ENCODE measurements at places on chromosomes 11 and 22.
A peak's percentile ranks its signal among the peaks of the same experiment; 100 is the strongest.

GRCh38 chr11:86869966-86870570, 69.7 kb downstream of the PRSS23 start:
- DNase-seq: peak; percentile 52

GRCh38 chr22:23609983-23610781, 21.9 kb downstream of the DRICH1 start:
- DNase-seq: no peak

DNA sequence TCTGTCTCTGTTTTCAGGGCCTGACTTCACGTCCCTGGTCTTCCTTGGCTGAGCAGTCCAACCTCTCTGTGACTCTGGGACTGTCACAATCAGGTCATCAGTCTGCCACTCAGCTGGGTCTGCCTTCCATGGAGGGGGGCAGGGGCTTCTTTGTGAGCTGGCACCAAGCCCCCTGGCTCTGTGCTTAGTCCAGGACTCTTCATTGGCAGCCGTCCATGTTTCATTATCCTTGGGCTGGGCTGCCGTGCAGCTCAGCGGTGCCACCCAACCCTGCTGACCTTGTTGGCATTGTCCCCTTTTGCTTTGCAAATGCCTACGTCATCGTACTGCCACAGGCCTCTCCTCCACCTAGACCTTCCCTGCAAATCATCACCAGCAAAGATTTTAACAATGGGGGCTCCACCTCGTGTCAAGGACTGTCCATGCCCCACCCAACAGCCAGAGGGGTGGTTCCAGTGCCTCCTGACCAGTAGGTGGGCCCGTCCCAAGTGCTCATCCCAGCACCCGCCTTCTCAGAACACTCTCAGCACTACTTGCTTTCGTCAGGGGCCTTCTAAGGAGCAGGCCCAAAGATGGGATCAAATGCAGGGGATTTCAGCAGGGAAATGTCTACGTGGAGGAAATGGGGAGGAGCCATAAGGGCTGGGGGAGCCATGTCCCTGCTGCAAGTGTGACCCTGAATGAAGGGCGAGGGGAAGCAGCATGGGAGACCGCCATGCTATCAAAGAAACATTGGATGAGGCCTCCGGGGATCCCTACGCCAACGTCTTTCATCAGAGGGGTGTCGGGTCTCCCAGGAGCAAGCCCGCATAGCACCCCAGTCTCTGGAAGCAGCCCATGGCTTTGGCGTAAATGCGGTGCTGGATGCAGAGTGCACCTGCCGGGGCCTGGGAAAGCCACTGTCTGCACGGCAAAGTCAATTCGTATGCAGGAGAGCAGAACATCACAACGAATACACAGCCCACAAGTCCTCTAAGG, 18.2 kb downstream of the KRTAP5-6 start:
- no peak for DNase-seq

- DNase-seq: no peak
Observed at GRCh38 chr11:118274186-118274585, 10.1 kb upstream of the MPZL2 start.

DNA sequence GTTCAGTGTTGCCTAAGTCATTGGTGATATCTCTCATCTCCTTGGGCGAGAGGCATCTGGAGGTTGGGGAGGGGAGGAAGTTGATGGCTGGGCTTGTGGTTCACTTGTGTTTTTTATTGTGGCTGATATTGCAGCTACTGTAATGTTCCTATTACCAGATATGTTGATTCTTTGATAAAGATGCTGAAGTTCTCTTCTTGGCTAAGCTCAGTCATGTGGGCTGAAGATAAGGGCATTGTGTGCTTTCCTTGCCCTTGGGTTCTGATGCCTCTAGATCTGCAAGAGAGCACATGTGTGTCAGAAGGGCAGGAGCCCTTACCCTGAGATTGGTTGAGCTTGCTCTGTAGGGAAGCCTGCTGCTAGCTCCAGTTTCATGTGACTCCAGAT, 12.0 kb downstream of the STX3 start:
- DNase-seq: no peak

- no peak for DNase-seq
Observed at GRCh38 chr22:20970939-20971657, 4.0 kb downstream of the AIFM3 start.

DNA sequence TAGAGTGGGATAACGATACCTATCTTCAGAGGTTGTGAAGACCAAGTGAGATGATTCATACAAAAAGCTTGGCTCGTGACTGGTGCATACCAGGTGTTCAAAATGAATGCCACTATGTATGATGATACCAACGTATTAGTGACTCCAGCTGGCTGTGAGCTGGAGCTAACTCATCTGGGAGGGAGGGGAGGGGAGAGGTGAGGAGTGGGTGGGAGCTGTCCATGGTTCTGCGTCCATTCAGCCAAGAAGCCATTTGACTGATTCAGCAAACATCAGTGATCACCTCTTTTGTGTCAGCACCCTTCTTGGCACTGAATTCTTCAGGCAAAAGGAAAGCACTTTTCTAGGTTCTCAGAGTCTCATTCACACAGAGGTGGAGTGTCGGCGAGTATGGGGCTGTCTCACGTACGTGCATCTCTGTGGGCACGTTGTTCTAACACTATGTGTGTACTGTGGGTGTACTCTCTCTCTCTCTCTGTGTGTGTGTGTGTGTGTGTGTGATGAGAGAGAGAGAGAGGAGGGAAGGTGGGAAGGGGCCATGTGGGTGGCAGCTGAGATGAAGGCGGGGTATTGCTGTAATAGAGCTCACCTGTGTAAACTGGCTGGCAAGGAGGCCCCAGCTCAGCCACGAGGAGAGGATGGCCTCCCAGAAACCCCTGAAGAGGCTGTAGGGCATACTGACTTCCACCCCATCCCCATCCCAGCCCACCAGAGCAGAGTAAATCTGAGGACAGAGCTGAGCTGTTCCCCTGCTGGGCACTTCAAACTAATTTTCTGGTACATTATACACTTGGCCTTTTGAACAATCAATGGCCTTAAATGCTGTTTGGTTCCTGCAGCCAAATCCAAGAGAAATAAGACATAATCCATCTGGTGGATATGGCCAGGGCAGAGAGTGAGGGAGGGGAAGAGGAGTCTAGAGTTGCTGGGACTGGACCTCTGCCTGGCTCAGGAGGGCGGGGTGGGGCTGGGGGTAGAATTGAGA, 96.1 kb upstream of the THY1 start:
- peak; percentile 11 for DNase-seq

GRCh38 chr22:44822534-44822933, 70.2 kb downstream of the ARHGAP8 start:
- no peak for DNase-seq

GRCh38 chr22:22943521-22944267, 56.1 kb downstream of the IGLL5 start:
- no peak for DNase-seq

DNA sequence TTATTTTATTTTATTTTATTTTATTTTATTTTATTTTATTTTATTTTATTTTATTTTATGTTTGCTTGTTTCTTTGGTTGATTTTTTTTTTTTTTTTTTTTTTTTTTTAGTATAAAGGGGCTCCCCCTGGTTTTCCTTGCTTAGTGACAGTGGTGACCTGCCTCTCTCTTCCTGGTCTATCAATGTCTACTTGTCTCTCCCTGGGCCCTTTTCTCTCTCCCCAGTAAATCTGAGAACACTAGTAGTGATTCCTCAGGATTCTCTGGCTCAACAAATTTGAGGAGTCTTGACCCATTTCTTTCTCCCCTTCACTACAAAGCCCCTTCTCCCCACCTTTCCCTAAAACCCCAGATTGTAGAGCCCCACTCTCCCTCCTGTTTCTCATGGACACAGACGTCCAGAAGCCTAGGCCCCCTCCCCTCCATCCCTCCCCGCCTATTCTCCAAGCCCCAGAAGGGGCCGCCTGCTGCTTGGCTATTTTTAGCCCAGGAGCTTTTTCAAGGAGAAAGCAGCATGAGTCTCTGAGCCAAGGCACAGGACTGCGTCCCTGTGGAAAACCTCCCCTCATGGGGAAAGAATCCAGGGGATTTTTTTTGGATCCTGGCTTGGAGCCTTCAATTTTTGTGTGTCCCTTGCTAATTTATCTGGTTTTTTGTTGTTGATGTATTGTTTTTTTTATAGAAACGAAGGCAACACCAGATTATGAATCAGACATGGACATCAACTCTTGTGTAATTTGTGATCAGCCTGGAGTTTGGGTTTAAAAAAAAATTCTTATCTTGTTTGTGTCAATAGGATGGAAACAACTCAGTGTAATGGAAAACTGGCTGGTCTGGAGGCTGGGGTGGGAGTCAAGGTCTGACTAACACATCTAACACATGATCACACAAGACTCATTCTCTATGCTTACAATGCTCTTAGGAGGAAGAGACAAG, 17.5 kb upstream of the ACCSL start:
- no peak for DNase-seq

GRCh38 chr11:81246941-81247340, 1486.7 kb downstream of the FAM181B start:
- no peak for DNase-seq

DNA sequence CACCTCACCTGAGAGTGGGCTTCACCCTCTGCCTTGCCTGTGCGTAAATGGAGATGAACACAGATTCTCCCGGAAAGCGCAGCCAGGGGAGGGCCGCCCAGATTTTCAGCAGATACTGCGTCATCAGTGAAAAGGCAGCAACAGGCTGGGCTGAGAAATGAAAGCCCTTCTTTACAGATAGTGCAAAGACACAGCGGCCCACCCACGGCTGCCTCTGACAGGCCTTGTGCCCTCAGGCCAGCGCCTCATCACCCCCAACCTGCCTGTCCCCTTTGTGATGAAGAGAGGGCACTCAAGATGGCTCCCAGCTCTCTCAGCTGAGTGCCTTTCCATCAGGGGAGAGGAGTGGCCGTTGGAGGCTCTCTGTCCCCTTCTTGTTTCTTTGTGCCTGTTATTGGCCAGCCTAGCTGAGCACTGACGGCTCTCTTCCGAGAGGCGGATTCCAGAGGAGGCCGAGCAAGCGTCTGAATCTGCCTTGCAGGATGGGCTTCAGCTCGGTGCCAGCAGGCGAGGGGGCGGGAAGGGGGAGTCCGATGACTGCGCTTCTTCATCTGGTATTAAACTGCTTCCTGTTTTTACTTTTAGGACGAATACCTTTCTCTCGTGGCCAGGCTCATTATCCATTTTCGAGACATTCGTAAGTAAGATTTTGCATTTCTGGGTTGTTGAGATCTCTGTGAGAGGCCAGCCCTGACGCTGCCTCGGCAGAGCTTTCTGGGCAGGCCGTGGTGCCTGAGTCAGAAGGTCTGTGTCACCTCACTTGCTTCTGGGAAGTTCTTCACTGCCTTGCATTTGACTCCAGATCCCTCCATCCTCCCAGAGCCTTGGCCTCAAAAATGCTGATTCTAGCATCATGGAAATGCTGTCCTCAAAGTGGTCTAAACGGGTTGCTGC, 43.7 kb downstream of the MED15 start:
- peak; percentile 79 for DNase-seq

DNA sequence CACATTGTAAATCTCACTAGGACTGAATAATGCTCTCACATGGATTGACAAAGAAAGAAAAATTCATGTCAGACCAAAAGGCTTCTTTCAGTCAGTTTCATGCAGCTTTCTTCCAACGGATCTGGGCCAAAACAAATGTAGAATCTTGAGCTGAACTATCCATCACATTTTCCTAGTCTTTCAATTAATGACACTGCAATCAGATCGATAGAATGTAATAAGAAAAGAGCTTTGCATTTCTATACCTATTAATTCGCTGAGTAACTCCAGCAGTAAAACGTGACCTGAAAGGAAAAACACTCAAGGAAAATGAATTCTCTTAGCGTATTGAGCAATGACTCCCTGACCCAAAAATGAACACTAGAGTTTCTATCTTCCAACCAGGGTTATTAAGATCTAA, 194.8 kb upstream of the BLID start:
- DNase-seq: no peak

DNA sequence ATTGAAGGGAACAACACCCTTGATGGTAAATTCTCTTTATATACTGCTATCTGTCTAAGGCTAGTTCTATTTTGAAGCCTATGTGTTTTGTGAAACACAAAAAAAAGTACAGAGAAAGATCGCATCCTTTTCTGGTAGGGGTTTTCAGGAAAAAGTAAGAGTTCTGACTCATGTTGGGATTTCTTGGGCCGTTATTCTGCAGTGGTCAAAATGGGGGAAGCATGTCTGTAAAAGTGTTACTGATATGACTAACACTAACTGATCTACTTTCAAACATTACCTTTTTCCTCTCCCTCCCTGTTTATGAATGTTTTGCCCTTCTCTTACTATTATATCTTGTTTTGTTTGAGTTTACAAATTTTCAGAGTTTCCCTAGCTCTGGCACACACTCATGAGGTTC, 53.9 kb downstream of the CTNND1 start:
- DNase-seq: no peak

GRCh38 chr11:2997406-2997805, 5.3 kb upstream of the NAP1L4 start:
- DNase-seq: no peak

DNA sequence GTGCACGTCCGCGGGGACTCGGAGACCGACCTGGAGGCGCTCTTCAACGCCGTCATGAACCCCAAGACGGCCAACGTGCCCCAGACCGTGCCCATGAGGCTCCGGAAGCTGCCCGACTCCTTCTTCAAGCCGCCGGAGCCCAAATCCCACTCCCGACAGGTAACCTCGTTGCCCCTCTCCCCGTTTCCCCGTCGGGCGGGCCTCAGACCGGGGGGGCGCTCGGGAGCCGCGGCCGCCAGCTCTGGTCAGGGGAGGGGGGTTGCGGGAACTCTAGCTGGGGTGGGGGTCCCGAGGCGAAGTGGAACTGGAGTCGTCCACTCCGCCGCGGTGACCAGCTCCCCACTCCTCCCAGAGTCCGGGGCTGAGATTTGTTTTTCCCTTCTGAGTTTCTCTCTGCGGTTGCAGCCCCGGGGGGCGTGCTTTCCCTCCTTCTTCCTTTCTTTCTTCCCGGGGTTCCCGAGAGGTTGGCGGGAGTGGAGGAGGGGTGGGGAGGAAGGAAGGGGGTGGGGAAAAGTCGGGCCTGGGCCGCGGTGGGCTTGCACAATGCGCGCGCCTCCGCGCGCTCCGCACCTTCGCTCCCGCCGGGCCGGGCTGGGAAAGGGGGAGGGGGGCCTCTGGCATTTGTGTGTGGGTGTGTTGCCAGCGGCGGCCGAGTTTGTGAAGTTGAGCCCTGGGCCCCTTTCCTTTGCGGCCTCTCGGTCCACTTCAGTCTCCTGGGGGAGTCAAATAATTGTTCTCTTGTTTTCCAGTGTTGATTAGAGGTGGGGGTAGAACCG, 952 bp downstream of the YAP1 start:
- DNase-seq: no peak

DNA sequence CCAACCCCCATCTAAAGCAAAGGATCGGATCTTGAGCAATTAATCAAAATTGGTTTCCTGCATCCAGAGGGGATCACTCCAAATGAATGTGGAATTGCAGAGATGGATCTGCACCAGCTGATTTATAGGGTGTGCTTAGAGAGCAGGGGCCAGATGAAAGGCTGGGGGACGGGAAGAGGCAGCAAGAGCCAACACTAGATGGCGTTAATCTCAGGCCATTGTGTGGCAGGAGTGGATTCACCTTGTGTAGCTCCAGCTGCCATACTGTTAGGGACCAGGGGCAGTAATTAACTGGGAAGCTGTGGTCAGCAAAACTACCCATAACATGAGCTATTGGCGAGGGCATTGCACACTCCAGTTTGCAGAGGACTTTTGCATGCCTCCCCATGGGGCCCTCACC, 35.6 kb downstream of the SERPINH1 start:
- DNase-seq: no peak
